Fibroblast of villous mesenchyme (primary cell): ENCODE measurements at places on chromosomes 11 and 22.
A peak's percentile ranks its signal among the peaks of the same experiment; 100 is the strongest.

DNA sequence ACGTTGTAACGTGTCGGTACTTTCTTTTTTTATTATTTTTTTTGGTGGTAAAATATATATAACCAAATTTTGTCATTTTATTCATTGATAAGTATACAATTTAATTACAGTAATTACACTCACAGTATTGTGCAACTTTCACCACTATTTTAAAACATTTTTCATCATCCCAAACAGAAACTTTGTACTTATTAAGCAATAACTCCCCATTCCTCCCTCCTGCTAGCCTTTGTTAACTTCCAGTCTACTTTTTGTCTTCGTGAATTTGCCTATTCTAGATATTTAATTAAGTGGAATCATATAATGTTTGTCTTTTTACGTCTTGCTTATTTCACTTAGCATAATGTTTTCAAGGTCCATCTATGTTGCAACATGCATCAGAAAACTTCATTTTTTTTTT is 58.5 kb downstream of the STIM1 start:
- peak; percentile 28 for DNase-seq

- peak; percentile 57 for DNase-seq
Observed at GRCh38 chr22:37559901-37560607, at the start of gene CDC42EP1. CDC42EP1 (plus strand) TSS chr22:37560480; CDS start chr22:37566350, 5,870 bp downstream.

GRCh38 chr11:129652835-129653234 is 162.8 kb upstream of the TMEM45B start:
- peak; percentile 11 for DNase-seq

GRCh38 chr22:41518048-41518347 is 26.3 kb downstream of the POLR3H start:
- DNase-seq: no peak

DNA sequence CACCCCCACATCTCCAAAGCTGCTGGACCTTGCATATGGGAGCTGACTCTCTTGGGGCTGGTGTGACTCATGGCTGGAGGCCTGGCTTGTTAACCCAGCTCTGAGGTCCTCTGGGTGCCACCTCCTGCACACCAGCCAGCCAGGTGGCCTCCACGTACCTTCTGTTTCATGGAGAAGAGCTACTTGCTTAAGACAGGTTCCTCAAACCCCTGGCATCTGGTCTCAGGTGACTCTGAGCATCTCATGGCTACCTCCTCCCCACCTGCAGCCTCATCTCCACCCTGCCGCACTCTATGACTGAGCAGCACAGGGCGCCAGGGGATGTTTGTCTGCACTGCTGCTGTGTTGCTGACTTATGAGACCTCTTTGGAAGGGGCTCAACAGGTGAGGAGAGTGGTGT is 55.7 kb downstream of the BCR start:
- no peak for DNase-seq

DNA sequence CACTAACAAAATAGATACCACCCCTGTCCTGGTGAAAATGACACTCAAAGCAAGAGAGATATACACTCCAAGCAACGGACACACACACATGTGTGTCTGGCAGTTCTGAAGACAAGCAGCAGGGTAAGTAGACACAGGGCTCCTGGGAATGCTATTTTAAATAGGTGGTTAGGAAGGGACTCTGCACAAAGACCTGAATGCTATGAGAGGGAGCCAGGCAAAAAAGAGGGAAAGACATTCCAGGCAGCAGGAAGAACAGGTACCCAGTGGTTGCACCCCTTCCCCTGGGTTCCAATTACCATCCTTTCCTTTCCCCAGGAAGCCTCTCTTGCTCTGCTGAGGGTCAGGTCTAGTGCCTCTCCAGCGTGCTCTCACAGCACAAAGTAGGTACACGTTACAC is 3.0 kb downstream of the UFD1 start:
- DNase-seq: no peak

- peak; percentile 45 for DNase-seq
Observed at GRCh38 chr22:46063846-46064227, 86.5 kb upstream of the PPARA start.

- no peak for DNase-seq
Observed at GRCh38 chr11:113273720-113274119, 40.7 kb upstream of the TTC12 start.

- DNase-seq: no peak
Observed at GRCh38 chr11:30935861-30936260, 349.7 kb upstream of the MPPED2 start.

GRCh38 chr11:17314232-17314547 is 37.4 kb upstream of the NCR3LG1 start:
- peak; percentile 89 for DNase-seq

DNA sequence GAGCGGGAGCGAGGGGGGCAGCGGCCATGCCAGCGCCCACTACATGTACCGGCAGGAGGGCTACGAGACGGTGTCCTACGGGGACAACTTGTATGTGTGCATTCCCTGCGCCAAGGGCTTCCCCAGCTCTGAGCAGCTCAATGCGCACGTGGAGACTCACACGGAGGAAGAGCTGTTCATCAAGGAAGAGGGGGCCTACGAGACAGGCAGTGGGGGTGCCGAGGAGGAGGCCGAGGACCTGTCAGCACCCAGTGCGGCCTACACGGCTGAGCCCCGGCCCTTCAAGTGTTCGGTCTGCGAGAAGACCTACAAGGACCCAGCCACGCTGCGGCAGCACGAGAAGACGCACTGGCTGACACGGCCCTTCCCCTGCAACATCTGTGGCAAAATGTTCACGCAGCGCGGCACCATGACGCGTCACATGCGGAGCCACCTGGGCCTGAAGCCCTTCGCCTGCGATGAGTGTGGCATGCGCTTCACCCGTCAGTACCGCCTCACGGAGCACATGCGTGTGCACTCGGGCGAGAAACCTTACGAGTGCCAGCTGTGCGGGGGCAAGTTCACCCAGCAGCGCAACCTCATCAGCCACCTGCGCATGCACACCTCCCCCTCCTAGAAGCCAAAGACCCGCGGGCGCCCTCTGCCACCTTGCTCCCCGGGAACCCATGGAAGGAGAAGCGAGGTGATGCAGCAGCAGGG is 20.9 kb upstream of the TMEM191C start:
- DNase-seq: no peak

DNA sequence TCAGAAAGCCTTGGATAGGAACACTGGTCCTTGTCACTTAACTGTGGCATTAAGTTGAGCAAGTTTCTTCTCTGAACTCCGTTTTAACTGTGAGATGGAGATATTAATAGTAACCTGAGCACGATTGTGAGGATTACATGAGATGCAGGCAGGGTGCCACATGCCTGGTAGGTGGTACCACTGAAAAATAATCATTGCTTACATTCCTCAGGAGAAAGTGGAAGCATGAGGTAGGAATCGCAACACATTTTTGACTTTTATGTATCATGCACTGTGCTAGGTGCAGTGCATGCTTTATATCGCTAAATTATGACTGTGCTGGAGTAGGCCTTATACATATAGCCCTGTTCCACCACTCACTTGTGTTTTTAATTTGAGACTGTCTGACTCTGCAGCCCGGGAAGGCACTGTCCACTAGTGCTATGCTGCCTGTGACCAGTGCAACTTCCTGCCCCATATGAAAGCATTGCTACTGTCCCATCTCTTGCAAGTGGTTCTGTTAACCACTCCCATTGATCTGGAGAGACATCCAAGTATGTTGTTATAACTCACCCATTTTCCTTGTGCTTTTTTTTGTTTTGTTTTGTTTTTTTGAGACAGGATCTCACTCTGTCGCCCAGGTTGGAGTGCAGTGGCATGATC is 1.0 kb downstream of the UQCR10 start:
- no peak for DNase-seq

GRCh38 chr11:71301858-71302533 is 49.6 kb upstream of the SHANK2 start:
- peak; percentile 29 for DNase-seq

DNA sequence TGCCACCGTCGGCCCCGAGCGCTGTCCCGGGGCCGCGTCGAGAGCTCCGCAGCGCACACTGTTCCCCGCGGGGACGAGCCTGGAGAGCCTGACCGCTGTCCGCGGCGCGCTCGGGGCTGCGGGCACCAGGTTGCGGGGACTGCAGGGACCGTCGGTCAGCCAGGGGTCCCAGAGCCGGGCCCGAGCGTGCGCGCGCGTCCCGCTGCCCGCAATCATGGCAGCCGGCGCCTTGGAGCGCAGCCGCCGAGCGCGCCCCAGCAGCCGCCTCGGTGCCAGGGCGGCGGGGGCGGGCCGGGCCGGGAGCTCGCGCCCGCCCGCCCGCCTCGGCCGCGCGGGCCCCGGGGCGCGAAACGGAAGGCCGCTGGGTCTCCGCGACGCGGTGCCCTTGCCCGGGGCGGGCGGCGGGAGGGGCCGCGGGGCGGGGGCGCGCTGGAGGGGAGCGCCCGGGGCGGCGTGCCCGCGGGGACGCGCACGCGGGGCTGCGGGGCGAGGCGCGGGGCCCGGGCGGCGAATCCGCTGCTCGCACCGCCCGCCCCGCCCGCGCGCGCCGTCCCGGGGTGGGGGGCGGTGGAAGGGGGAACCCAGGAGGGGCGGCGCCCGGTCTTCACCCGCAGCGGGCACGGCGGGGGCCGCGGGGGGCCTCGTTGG is 79.4 kb upstream of the PPARA start:
- DNase-seq: peak; percentile 55

DNA sequence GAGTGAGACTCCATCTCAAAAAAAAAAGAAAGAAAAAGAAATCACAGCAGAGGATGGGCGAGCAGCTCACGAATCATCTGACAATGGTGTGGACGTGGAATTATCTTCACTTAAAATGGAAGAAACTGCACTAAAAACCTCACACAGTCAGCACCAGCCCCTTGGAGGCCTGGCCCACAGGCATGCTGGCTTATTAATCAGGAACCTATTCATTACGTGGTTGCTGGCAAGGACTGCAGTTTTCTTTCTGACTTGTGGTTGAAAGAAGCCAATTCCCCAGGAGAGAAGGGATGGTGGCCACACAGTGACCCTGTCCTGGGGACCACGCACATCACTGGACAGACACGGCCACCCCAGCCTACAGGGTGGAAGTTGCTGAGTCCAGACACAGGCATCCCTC is 401.1 kb downstream of the CTTN start:
- DNase-seq: no peak

GRCh38 chr11:98027652-98028051 is 993.1 kb upstream of the CNTN5 start:
- DNase-seq: no peak

- DNase-seq: no peak
Observed at GRCh38 chr11:65130631-65131416, 3.5 kb downstream of the SYVN1 start.

DNA sequence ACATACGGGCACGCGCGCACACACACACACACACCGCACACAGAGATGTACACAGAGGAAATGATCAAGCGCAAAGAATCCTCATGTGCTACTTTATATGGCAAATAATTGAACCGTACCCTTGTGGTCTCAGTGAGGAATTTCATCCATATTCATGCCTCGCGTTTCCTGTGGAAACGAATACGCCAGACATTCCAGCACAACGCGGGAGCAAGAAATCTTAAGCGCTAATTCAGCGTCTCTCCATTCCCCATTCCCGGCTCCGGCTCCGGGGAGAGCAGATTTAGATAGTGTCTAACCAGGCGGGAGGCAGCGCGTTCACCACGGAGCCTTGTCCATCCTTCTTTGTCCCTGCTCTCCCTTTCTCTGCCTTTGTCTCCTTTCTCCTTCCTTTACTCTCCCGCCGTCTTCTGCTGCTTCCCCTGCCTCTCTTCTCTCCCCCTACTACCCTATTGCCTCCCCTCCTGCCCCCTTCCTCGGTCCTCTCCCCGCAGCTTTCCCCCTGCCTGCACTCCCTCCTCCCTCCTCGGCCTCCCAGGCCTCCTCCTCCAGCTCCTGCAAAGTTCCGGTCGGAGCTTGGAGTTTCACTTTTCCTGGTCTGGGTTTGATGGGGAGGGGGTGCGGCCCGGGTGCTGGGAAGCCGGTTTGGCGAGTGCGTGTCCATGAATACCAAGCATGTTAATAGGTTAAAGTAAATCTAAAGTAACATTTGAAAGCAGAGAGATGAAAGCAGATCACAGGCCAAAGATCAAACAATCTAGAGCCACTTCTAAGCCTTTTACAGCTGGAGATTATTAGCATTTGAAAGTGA is 579.3 kb downstream of the BUD13 start:
- DNase-seq: peak; percentile 1

- no peak for DNase-seq
Observed at GRCh38 chr11:9385327-9385899, 961 bp downstream of the IPO7 start.

DNA sequence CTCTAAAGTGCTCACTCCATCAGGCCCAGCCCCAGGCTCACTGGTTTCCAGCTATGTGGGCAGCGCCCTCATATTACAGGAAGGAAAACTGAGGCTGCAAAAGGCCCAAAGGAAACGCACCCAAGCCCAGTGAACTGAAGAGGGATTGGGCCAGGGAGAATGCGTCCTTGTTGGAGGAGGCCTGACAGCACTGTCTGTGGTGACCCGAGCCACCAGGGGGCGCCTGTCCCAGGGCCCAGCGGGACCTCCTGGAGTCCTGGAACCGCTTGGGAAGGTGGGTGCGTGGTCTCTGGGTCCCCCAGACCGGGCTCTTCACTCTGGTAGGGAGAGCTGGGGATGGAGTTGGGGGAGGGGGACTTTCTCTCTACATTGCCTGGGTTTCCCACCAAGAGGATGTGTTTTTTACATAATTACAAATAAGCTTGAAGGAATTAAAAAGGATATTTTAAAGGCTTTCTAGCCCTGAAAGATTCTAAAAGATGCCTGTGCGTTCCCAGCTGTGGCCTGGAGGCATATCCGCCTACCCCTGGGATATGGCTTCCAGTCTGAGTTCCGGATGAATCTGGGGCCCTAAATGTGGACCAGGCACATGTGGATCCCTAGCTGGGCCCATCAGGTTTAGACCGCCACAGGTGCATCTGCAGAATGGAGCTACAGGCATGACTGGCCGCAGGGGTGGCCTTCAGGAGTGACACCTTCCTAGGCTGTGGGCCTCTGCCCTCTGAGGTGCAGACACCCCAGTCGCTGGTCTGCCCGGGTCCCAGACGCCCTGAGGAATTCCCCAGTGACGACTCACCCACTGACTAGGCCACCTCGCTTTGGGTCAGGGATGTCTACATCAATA is 4.2 kb downstream of the SPI1 start:
- peak; percentile 74 for DNase-seq

GRCh38 chr11:75112200-75112599 is 15.5 kb upstream of the OR2AT4 start:
- no peak for DNase-seq

GRCh38 chr11:75778962-75779361 is 10.4 kb downstream of the DGAT2 start:
- no peak for DNase-seq

DNA sequence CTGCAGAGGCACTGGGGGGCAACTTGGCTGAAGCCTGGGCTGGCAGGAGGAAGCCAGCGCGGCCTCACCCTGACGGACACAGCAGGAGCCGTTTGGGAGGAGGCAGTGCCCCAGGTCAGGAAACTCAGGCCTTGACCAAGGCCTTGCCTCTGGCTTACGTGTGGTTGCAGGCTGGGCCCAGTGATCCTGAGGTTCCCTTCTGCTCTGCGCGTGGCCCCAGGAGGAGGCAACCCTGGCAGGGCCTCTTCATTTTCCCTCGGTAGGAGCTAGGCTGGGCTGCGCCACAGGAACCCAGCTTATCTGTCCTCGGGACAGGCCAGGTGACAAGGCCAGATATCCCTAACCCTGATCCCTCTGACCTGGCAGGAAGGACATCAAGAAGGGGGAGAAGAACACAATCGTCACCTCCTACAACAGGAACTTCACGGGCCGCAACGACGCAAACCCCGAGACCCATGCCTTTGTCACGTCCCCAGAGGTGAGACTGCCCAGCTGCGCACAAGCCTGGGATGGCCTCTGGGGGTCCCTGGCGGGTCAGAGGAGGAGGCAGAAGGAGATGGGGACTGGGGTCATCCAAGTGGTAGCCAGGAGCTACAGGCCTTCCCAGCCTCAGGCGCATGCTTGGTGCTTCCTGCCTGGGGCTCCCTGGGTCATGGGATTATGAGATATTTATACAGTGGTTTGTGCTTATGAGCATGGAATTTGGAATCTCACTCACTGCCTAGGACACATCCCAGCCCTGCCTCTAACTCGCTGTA is 20.6 kb downstream of the POLR3H start:
- peak; percentile 95 for DNase-seq

GRCh38 chr11:60078745-60079144 is 9.7 kb upstream of the MS4A2 start:
- no peak for DNase-seq
